ENCODE measurements at places on chromosomes 11 and 22.

DNA sequence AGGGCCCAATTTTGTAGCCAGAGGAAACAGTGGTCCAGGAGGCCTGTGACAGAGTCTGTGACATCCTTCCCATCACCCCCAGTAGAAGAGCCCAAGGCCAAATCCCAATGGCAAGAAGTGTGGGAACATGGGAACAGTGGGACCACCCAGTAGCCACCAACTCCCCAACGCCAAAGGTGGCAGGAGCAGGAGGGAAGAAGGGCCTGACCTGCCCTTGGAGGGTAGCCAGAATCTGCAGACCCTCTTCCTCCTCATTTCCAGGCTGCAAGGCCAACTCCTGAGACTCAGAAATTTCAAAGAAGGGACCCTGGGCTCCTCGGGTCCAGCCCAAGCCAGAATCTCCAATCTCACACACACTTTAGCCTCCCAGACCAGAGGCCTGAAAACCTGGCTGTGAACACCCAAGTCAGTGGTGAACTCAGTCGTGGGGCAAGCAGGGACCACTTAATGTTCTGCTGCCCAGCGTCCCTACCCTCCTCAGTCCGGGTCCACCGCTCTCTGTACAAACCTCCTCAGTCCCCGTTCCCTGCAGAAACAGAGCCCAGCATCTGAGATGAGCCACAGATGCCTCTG lies 6.2 kb downstream of the RAB3IL1 start:
- DNase-seq: no peak

DNA sequence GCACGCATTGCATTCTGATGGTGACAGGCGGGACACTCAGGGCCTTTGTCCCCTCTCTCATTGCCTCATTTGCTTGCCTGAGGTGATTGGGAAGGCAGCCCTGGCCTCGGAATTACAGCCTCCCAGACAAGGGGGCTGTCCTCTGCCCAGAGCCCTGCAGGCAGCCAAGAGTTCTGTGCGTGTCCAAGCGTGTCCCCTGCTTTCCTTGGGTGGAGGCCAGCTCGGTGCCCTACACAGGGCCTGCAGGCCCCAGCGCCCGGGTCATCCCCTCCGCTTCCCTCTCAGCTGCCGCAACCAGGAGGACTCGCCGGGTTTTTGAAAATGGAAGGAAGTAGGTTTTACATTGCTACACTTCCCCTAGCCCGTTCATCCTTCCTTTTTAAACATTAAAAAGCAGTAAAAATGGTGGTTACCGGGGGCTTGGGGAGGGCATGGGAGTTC lies 1.9 kb downstream of the GRAMD4 start:
- DNase-seq: no peak

- DNase-seq: no peak
Measured at GRCh38 chr11:101726988-101727387, 143.2 kb upstream of the TRPC6 start.

DNA sequence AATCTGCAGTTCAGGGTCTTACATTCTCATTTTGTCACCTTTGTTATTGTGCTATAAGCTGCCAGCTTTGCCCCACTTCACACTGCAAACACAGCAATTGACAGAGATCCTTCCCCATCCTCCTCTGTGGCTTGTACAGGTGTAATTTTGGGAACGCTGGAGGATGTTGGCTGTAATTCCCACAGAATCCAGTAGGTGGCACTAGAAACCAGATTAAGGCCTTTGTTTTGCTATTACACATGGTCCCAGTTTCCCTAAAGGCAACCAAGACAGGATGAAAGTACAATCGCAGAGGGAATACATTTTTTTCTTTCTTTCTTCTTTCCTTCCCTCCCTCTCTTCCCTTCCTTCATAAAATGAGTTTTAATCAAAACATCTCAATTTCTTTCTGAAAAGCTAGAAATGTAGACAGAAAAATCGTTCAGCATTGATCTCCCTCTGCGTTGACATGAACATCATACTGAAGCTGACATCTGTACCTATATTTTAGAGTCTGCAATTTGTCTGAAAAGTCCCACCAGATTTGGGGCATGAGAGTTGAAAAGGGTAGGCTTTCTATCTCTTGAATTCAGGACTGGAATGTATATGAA lies 21.3 kb upstream of the NELL1 start:
- DNase-seq: peak; percentile 57

- DNase-seq: no peak
Measured at GRCh38 chr11:19281041-19281440, 40.3 kb upstream of the E2F8 start.

DNA sequence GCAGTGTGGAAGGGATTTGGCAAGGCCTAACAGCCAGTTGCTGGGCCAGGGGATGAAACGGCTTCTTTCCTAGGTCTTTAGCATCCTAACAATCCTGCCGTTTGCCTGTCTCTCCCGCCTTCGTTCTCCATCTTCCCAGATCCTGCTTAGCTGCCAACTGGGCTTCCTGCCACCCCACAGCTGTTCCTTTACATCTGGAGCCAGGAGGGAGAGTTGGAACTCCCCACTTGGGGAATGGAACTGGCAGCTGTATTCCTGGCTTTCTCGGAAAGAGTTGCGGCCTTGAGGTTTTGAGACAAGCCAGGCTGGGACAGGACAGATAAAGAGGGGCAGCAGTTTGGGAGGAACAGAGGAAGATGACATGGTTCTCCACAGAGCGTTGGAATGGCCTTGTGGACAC lies 59.6 kb downstream of the ST3GAL4 start:
- no peak for DNase-seq

DNA sequence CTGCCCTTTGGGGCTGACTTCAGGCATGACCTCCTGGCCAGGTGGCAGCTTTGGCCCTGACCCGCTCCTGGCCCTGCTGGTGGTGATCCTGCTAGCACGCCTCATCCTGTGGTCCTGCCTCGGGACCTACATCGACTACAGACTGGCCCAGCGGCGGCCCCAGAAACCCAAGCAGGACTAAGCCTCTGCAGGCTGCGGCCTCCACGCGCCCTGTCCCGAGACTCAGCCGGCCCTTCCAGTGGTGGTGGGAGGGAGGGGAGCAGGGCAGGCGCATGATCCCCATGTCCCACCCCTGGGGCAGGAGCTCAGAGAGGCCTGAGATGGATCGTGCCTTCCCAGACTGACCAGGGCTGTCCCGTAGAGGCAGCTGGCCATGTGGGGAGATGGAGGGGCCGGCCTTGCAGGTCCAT lies 2.1 kb downstream of the SMIM38 start:
- no peak for DNase-seq

- no peak for DNase-seq
Measured at GRCh38 chr11:93510196-93510873, 32.9 kb downstream of the SMCO4 start.

- DNase-seq: no peak
Measured at GRCh38 chr11:93659196-93659595, 2.3 kb upstream of the CEP295 start.

DNA sequence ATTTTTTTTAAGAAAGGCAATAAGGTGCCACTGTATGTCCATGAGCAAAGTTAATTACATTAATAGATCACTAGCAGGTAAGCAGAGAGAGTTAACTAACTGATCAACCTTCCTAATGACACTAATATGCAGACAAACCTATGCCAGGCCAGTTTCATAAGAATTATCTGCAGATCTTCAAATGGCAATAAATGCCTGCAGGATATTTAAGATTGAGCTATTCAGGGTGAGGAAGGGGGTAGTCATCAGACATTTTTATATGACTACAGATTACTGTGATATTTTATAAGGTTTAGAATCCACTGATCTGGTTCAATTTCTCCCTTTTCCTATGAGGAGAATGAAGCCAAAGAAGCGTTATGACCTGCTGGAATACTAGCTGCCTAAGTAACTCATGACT lies 30.2 kb downstream of the CARD18 start:
- no peak for DNase-seq

GRCh38 chr11:112902361-112903011 lies 58.7 kb upstream of the NCAM1 start:
- no peak for DNase-seq

GRCh38 chr22:49948958-49949913 lies 11.3 kb upstream of the PIM3 start:
- DNase-seq: no peak

GRCh38 chr22:21948824-21949568 lies 3.7 kb downstream of the PPM1F start:
- DNase-seq: no peak

- no peak for DNase-seq
Measured at GRCh38 chr11:94544646-94545263, 1.0 kb downstream of the FUT4 start.

DNA sequence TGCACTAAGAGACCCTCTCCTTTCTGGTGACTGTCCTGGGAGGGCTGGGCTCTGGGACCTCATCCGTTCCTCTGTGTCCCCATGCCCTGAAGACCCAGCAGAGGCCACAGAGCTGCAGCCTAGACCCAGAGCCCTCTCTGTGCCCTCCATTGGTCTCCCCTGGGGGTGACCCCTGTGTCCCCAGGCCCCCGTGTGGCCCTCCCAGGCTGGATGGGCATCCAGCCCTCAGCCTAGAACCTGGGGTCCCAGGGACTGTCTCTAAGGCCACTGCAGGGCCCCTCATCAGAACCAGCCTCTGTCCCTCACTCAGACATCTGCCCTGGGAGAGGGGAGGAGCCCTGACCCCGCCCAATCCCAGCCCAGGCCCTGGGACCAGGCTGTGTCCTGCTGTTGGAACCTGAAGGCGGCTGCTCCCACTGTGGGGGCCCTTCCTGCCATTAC lies 5.7 kb downstream of the IGLL1 start:
- no peak for DNase-seq

- DNase-seq: no peak
Measured at GRCh38 chr22:36795633-36796032, 19.7 kb upstream of the IFT27 start.

DNA sequence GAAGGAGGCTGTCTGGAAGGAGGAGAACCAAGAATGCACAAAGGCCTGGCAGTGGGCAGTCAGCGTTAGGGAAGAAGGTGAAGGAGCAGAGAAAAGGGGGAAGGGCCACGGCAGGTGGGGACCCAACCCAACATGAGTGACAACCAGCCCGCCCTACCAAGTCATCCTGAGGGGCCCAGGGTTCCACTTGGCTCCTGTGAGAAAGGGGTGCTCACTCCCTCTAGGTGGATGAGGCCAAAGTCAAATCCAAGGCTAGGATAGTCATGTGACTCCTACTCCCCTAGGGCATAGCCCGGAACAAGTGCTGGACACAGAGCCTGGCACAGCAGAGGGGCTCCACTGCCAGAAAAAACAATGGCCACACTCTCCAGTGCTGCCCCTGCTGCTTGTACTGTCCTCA lies 2.2 kb upstream of the DGCR2 start:
- DNase-seq: no peak

DNA sequence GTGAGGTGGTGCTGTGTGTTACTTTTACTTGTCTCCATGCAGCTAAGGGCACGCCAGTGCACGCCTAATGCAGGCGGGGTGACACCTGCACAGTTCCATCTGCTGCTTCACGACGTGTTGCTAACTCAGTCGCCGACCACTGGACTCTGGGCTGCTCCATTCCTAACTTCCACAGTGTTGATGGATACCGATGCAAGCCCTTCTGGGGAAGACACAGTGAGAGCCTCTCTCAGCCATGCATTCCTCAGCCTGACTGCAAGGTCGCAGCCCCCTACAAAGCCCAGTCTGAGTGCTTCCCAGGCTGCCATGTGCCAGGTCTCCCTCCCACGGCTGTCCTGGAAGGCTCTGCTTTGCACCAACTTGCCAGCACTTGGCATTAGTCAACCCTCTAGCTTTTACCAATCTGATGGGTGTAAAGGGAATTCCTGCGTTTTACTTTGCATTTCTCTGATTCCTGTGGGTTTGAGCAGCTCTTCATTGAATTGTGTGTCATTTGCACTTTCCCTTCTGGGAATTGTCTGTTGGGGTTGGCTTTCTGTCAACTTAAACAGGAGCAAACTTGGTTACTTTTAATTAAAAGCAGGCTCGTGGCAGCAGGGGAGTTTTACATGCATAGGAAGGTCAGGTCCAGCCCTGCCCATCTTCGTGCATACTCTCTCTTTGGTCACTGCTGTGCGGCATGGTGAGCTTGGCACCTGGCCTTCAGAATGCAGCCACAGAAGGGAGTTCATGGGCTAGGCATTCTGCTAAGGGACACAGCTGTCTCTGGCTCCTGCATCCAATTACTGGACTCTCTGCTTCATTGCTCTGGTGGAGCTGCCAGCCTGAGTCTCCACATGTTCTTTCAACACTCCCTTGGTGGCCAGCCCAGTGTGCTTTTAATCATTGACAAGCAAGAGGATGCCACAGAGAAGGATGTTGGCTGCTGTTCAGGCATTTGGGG lies 34.6 kb upstream of the SHANK2 start:
- DNase-seq: no peak

DNA sequence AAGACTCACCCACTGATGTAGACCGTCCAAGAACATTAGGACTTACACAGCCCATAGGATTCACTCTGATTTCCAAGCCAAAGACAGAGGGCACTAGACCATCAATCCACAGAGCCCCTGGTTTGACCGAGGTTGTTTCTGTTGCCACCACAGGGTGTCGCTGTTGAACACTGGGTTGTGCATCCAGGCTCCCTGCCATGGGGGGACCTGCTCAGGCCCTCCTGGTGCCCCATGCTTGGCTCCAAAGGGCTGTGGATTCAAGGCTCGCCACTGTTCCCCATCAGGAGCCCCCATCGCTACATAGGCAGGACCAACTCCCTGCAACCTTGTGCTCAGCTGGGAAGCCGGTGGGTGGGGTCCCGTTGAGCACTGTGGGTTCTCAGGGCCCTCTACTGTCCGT lies 128.0 kb upstream of the ANO1 start:
- DNase-seq: peak; percentile 46

GRCh38 chr22:45867906-45868555 lies 108.9 kb downstream of the WNT7B start:
- DNase-seq: no peak

DNA sequence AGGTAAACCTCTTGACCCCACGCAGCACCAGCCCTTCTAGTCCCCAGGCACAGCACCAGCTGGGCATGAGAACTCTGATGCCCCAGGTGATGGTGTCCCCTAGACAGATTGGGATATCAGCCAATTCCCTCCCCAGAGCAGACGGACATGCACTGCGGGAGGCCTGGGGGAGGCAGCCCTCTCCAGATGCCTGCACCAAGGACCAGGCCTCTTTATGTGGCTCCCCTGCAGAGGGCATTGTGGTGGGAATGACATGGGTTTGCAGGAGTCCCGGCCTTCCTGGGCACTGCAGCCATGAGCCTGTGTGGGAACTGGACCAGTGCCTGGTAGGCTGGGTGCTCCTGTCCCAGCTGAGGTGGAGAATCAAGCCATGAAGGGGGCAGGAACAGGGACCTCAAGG lies 25.9 kb downstream of the PPM1F start:
- no peak for DNase-seq

- no peak for DNase-seq
Measured at GRCh38 chr11:2589538-2589934, 110.3 kb downstream of the KCNQ1OT1 start.

DNA sequence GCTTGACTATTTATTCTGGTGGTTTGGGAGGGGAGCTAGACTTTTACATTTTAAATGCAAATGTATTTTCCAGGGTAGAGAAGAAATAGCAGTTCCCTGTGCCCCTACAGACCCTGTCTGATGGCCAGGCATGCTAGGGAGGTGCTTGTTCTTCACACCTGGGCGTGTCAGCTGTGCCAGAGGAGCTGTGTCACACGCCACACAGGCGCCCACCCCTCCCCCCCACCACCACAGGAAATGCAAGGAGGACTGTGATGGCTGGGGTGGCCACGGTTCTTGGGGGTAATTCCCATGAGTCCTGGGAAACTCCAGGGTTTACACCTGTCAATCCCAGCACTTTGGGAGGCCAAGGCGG lies 82.2 kb downstream of the FLI1 start:
- DNase-seq: no peak
